Iris pigment epithelial cell (primary cell): ENCODE measurements at places on chromosomes 16 and 17.
A peak's percentile ranks its signal among the peaks of the same experiment; 100 is the strongest.

GRCh38 chr17:44636562-44636961 lies 19.7 kb upstream of the MEIOC start:
- peak; percentile 62 for DNase-seq

DNA sequence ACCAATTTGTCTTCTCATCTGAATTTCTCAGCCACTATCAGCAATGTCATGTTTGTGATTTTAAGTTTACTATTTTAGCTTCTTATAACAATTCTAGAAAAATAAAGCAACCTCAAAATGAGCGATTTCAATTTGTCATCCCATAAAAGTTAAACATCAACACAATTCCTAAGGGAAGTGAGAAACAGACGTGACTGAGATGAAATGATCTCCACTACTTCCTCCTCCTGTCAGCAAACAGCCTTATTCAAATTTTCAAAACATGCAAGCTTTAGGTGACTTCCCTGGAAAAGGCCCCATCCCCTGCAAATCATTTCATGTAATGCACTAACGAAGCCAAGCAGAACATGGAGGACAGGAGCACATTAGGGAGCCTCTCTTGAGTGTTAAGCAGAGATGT lies 64.9 kb downstream of the ZNF652 start:
- no peak for DNase-seq

DNA sequence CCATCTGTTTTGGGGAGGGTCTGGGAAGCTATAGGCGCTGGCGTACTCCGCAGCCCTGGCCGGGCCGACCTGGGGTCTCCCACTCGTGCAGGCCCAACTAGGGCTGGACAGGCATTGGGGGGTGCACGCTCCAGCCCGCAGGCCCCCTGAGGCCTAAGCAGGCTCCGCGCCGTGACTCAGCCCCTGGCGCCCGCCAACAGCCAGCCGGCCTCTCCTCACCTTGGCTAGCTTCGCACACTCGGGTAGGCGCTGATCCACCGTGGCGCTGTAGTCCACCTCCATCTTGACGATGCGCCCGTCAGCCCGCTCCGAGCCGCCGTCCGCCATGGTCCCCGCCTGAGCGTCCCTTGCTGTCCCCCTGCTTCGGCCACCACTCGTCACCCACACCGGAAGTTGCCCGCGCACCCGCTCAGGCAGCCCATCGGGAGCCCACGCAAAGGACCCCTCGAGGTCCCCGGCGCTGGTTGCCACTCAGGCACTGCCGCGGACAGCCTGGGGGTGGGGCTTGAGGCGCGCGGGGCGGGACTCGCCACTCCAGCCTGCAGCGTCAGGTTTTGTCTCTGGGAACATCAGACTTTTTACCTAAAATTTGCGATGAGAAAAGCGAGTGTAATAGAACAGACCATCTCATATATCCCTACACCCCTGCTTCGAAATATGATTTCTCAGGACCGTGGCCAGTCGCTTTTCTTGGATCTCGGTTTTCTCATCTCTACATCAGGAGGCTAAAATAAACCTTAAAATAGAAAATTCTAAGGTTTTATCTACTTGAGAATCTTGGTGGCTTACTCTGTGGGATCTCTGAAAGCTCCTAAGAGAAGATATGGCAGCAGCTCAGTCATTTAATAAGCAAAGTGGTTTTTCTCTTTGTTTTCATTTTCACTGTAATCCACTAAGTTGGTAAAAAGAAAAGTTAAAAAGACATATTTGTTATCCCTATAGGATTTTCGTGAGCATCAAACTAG lies at the start of gene PSMD12:
TSS of gene PSMD12 (minus strand) at position 385 of the 965 bp plus-strand sequence. CDS start at position 327, 58 bp downstream.
- peak; percentile 90 for DNase-seq

DNA sequence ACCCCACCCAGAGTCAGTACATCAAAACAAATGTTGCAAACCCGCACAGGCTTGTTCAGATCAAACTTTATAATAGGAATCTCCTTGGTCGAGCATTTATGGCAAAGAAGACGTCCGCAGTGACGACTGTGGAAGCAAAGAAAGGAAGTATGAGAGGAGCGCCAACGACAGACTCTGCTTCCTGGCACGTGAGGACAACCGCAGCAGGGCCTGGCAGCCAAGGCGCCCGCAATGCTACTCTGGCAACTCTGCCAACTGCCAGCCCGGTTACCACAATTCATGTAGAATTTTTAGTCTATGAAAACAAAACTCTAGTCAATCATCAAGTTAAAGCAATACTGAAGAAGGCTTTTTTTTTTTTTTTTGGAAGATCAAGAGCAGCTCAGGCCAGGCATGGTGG lies 24.8 kb downstream of the CYB5D2 start:
- no peak for DNase-seq

- peak; percentile 51 for DNase-seq
Measured at GRCh38 chr16:86261379-86261778, 248.9 kb upstream of the FOXF1 start.

DNA sequence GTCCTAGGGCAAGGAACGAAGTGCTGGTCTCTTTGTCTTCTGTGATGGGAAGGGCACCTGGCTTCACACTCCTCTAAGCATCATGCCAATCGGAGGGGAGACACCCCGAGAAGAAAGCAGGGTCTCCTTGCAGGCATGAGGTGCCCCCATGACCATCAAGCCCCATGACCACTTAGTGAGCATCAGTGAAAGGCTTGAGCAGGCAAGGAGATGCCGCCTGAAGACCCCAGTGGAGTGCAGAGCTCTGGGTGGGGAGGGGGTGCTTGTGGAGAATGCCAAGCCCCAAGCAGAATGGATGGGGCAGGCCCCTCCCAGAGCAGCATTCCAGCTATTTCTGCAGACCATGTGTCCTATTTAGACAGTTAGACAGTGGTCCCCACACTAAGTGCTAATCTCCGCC lies 232.7 kb upstream of the TNRC6C start:
- no peak for DNase-seq

DNA sequence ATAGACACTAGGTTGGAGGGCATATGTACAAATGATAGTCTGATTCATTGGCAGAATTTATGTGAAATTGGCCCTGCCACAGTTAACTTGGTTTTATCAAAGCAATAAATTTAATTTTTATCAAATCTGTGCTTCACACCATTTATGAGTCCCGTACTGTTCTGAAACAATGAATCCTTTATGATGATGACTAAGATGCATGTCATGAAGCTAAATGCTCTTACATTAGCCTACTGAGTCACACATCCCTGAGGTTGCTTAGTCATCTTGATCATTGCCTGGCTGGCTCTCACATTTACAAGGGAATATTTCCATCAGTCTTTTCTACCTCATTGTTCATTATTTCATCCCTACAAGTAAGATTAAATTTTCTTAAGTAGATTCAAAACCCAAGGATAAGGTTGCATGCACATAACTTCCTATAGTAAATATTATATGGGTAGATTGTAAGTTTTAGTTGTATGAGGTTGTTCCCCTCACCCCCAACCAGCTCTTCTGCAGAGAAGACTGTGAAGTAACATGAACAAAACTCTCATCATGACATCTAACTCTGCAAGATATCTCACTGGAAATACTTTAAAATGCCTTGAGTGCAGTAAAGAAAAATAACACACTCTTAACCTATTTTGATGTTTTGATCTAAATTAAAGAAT lies 170.7 kb downstream of the CYB561 start:
- peak; percentile 97 for DNase-seq
